NCI-H524 (cell line): ENCODE measurements at places on chromosomes 16 and 17.

DNA sequence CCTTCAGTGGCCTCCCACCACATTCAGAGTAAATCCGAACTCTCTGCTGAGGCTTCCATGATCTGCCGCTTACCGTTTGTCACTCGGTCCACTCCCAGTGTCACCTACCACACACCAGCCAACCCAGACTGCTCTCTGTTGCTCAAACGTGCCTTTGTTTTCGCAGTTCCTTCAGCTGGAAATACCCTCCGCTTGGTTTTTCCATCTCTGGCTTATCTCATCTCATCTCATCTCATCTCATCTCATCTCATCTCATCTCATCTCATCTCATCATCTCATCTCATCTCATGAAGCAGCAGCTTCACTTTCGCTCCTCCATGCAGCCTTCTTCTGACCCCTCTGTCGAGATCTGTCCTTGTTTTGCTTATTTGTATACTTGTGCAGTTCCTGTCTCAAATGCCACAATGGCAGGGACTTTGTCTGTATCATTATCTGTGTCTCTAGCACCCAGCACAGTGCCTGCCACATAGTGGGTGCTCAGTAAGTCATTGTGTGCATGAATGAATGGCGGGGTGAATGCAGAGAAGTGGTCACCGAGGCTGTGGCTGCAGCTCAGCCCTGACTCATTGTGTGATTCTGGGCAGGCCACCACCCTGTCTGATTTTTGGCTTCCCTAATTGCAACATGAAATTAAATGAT, 3.8 kb upstream of the SNX20 start:
- DNase-seq: no peak

GRCh38 chr17:17732892-17733670, 51.8 kb downstream of the RAI1 start:
- no peak for DNase-seq

GRCh38 chr16:51881731-51882130, 665.2 kb downstream of the TOX3 start:
- DNase-seq: no peak

GRCh38 chr16:11224894-11225676, 30.9 kb downstream of the SOCS1 start:
- no peak for DNase-seq

DNA sequence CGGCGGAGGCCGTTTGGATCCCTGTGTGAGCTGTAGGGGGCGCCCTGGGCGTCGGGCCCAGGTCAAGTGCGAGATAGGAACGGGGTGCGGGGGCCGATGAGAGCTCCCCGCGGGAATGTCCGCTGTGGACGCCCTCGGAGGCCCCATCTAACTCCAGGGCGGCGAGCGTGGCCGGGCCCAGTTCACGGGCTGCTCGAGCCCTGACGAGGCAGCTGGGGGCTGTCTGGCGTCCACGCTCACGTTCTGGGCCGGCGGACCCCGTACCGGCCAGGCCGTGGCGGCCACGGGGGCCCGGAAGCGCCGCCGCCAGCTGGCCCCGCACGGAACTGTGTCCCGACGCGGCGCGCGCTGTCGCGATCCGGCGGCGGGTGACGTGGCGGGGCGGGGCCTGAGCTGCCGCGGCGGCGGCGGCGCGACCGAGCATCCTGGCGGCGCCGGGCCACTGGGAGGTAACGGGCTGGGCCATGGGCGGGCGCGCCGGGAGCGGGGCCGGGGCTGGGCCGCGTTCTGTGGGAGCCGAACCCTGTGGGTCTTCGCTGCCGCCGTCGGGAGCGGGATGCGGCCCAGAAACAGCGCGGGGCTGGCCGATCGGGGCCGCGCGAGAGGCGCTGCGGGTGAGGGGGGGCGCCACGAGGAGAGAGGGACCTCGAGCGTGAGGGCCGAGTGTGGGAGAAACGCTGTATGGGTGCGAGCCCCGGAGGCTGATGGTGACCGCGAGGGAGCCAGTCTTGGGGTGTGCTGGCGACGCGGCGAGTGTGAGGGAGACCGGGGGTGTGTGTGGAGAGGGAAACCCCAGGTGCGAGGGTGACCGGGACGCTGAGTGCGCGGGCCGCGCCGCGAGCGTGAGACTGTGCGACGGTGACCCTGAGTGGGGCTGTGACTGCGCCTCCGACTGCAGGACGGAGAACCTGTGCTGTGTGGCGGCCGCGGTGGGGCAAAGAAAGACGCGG, at the start of gene SLC7A6:
Gene SLC7A6, plus strand, starts transcription at position 399 of the 950 bp plus-strand sequence. CDS start 10,201 bp downstream, outside the sequence.
- peak; percentile 69 for DNase-seq

GRCh38 chr17:42311240-42312034, 23.1 kb downstream of the STAT5A start:
- peak; percentile 14 for DNase-seq

DNA sequence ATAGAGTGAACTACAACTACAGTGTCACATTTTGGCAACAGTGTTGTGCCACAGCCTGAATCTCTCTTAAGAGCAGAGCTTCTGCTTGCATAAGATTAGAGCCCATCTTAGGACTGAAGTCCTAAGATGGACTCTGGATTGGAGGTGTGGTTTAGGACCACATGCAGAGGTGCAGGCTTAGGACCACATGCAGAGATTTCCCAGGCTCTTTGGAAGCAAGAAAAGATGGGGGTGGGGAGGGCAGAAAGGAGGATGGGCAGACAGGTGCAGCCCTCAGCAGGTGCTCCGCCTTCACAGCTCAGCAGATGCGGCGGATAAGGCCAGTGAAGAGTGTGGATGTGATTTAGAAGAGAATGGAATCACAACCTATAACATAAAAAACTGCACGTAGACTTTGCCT, 128.7 kb downstream of the TANGO6 start:
- DNase-seq: peak; percentile 48

- DNase-seq: no peak
Observed at GRCh38 chr16:264440-264951, 11.2 kb downstream of the RGS11 start.

DNA sequence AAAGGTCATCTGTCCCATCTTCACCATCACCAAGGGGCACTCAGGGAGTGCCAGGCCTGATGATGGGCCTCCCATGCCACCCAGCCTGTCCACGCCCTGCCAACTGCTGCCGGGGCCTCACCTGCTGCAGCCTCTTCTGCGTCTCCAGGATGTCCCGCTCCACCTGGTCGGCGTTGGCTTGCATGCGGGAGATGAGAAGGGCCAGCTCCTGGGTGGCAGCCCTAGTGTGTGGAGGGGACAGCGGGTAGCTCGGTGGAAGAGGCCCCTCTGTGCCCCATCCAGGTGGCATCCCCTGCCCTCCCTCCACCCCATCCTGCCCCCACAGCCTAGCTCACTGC, 3.2 kb downstream of the EVPL start:
- no peak for DNase-seq

- DNase-seq: no peak
Observed at GRCh38 chr17:70172923-70173322, 3.6 kb downstream of the KCNJ2 start.

DNA sequence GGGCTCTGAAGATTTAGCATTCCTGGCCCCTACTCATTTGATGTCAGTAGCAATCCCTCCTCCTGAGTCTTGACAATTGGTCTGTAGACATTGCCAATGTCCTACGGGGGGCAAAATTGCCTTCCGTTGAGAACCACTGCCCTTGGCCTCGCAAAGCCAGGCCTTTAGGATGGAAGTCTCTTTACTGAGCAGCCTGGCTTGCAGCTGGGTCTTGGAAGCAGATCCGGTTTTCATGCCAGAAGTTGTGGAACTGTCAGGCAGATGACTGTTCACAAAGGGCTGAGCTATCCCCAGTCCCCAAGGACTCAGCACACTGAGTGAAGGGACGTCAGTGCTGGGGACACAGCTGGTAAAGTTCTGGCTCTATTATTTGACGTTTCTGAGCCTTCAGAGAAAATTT, 83.2 kb downstream of the WSCD1 start:
- no peak for DNase-seq

DNA sequence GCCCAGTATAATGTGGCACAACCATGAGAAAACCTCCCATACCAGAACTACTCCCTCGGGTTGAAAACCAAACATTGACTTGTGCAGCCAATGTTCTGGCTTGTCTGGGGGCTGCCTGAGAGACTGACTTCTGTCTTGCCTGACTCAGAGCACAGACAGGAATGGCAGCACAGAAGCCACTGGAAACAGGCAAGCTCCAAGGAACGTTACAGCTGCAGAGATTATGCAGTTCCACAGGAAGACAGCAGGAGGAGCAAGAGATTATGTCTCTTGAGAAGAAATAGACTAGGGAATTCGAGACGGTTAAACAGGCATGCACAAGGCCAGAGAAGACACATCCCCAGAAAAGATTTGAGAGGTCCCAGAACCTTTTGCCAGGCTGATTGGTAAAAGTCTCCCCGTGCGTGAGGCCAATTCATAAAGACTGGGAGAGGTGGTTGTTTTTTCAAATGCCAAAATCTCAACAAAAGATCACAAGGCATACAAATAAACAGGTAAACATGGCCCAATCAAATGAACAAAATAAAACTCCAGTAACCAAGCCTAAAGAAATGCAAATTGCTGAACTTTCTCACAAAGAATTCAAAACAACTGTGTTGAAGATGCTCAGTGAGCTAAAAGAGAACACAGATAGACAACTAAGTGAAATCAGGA, 90.6 kb upstream of the CDH5 start:
- DNase-seq: peak; percentile 73

- DNase-seq: no peak
Observed at GRCh38 chr17:78925662-78926555, 722 bp upstream of the TIMP2 start.

DNA sequence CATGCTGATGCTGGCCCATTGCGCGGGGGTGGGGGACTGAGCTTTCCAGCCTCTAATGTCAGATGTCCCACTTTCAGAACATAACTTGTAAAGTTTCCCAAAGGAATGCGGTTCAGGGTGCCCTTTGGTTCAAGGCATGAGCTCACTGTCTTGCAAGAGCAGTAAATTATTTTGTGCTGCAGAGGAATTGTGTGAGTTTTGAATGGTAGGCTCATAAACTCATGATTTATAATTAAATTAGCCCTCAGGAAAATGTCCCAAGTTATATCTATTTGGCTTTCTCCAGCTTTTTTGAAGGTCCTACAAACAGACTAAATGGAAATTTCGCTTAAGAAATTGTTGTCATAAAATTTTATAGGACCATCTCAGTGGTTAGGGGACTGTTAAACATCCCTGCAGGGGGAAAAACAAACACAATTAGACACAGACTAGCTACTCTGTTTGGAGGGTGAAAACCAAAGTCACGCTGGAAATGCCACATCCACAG, 321.8 kb downstream of the HS3ST3B1 start:
- DNase-seq: no peak

DNA sequence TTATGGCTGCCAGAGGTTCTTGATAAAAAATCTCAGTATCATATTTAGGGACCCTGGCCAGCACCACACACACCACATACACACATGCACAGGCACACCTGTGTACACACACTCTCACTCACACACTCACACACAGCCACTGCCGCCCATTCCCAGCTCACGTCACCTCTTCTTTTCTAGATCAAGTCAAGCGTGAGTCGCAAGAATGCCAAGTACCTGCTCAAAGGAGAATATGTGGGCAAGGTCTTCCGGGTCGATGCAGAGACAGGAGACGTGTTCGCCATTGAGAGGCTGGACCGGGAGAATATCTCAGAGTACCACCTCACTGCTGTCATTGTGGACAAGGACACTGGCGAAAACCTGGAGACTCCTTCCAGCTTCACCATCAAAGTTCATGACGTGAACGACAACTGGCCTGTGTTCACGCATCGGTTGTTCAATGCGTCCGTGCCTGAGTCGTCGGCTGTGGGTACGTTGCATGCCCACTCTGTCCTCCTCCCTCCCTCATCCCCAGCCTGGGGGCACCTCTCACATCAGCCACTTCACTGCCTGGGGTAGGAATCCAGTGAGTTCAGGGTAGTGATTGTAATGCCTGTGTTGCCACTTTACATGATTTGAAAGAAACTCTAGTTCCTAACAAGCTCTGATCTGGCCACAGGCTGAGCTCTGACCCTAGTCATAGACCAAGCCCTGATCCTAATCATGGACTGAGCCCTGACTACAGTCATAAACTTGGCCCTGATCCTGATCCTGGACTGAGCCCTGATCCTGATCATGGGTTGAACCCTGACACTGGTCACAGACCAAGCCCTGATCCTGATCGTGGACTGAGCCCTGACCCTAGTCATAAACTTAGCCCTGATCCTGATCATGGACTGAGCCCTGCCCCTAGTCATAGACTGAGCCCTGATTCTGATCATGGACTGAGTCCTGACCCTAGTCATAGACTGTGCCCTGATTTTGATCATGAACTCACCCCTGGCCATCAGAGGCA, 20.4 kb downstream of the CDH5 start:
- DNase-seq: no peak

DNA sequence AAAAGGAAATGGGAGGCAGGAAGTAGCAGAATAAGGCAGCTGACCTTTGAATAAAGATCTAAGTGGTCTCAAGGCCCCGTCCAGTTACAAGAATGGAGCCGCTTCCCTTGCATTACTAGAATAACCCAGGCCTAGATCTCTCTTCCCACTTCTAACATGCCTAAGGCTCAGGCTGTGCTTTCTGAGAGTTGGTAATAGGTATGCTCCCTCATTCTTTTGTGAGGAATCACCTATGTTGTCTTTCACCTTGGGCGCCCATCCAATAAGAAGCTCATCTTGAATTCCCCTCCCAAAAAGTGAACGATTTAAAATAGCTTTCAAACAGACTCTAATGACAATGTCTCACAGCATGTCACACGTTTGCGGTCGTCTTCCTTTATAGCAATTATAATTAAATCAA, 101.2 kb downstream of the KCNJ2 start:
- DNase-seq: no peak

GRCh38 chr17:3813171-3813570, 12.2 kb upstream of the ITGAE start:
- DNase-seq: no peak

GRCh38 chr17:14156689-14157088, 80.0 kb downstream of the CDRT15 start:
- no peak for DNase-seq

- DNase-seq: no peak
Observed at GRCh38 chr17:20271011-20271610, 196.2 kb downstream of the LGALS9B start.

GRCh38 chr16:86716649-86717048, 138.3 kb downstream of the FOXL1 start:
- DNase-seq: no peak

DNA sequence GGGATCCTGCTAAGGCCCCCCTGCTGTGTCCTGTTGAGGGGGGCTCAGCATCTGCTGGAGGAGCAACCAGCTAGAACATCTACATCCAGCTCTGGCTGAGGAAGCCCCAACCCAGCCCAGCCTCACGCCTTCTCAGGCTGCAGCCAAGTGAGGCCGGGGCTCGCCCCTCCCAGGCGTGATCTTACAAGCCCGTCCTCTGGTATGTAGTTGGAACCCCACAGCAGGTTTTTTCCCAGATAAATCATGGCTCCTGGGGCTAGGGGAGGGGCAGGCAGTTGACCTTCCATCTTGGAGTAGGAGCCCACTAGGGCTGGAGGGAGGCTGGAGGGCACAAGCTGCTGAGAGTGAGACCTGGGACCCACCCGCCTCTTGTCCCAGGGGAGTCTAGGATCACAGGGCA, 4.7 kb downstream of the FAM83G start:
- no peak for DNase-seq

- DNase-seq: no peak
Observed at GRCh38 chr16:22635357-22635761, 124.7 kb downstream of the NPIPB5 start.

GRCh38 chr17:73105431-73105830, 12.9 kb upstream of the SLC39A11 start:
- no peak for DNase-seq

- no peak for DNase-seq
Observed at GRCh38 chr17:35448214-35448898, at the start of gene SLFN13. TSS of gene SLFN13 (minus strand) at chr17:35448766. CDS start at chr17:35445680, 3,086 bp downstream.

- DNase-seq: no peak
Observed at GRCh38 chr16:86669937-86670749, 91.8 kb downstream of the FOXL1 start.
